ENCODE measurements at places on chromosomes 7 and 10.

DNA sequence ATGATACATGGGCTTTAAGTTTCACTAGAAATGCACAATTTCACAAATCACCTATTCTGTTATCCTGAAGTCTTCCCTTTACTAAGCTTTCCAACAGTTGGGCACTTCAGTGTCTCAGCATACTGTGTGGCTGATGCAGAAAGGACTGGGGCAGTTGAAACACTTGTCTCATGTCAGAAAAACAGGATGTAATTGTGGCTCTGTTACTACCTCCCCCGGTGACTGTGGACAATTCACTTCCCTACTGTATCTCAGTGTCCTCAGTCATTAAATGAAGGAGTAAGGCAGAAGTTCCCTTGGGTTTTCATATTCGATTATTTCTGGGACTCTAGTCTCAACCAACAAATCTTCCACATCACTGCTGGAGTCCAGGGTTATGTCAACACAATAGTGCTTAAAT is 17.9 kb downstream of the ANKRD22 start:
- no peak for DNase-seq

GRCh38 chr7:140876519-140877248 is 48.0 kb downstream of the BRAF start:
- DNase-seq, result peak; percentile 27

GRCh38 chr7:20504060-20504459 is 111.4 kb upstream of the ABCB5 start:
- no peak for DNase-seq

GRCh38 chr10:128526791-128527375 is 400.7 kb upstream of the MKI67 start:
- no peak for DNase-seq

DNA sequence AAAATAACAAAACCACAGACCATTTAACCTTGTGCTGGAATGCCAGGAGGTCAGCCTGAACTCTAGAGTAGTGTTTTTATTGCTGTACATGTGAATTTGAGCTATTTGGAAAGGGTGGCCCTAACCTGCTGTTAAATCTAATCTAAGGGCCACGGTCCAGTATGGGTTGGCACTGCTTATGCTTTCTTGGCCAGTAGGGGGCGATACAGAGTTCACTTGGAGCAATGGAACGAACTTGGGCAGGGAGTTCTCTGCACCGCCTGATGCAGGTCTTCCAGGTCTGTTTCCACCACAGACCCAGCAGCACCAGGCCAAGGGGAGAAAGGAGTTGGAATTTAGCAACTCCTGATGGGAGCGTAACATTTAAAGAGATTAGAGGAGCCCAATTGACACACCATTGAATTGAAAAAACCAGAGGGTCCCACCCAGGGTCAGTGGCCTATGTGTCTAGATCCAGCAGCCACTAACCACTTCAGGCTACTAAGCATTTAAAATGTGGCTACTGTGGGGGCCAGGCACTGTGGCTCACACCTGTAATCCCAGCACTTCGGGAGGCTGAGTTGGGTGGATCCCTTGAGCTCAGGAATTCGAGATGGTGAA is 75.7 kb upstream of the EFCAB10 start:
- DNase-seq, result no peak

GRCh38 chr10:16933783-16934182 is 116.6 kb upstream of the RSU1 start:
- no peak for DNase-seq

- no peak for DNase-seq
Measured at GRCh38 chr7:13910805-13911551, 78.5 kb downstream of the ETV1 start.
